ENCODE measurements at places on chromosomes 2 and 18.

- DNase-seq = no peak
These were observed 136.6 kb downstream of the SPAG16 start for GRCh38 chr2:213420828-213421385.

GRCh38 chr2:75592030-75592429, 31.3 kb upstream of the EVA1A start:
- no peak for DNase-seq

DNA sequence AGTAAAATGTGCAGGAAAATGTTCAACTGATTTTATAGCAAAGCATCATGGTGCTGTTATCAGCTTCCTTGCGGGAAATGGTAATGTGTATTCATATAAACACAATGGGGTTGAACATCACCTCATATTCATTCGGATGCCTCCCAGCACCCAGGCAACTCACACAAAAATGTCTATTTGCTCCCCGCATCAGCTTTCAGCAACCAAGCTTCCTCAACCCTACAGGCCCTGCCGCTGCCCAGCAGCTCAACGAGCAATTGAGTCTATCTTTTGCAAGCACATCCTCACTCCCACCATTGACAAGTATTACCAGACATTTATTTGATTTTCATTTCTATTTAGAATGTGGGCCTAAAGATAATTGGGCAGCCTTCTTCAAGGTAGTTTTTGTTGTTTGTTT, 2161.4 kb upstream of the PIK3C3 start:
- no peak for DNase-seq

- DNase-seq = no peak
These were observed 153.0 kb upstream of the ITGA4 start for GRCh38 chr2:181304011-181304844.

DNA sequence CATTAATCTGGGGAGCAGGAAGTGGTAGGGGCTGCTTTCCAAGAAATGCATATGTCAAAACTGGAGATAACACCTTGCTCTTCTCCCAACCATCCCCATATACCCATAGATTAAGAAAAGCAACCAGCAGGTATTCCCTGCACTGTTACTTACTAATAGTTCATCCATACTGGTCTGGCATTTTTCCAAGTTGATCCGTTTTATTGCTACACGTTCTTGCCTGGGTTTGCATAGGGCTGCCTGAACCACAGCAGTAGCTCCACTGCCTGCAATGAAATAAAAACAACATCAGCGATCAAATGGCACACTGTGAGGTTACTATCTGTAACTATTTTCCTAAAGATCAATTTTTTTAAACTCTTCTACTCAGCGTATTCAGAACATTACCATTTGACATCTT, 65.6 kb downstream of the STK39 start:
- no peak for DNase-seq

GRCh38 chr2:220034426-220035130, 407.1 kb downstream of the SLC4A3 start:
- DNase-seq = no peak

- no peak for DNase-seq
These were observed 62.3 kb upstream of the NYAP2 start for GRCh38 chr2:225337183-225337582.

GRCh38 chr2:12096051-12096787, 349.8 kb downstream of the LPIN1 start:
- no peak for DNase-seq

DNA sequence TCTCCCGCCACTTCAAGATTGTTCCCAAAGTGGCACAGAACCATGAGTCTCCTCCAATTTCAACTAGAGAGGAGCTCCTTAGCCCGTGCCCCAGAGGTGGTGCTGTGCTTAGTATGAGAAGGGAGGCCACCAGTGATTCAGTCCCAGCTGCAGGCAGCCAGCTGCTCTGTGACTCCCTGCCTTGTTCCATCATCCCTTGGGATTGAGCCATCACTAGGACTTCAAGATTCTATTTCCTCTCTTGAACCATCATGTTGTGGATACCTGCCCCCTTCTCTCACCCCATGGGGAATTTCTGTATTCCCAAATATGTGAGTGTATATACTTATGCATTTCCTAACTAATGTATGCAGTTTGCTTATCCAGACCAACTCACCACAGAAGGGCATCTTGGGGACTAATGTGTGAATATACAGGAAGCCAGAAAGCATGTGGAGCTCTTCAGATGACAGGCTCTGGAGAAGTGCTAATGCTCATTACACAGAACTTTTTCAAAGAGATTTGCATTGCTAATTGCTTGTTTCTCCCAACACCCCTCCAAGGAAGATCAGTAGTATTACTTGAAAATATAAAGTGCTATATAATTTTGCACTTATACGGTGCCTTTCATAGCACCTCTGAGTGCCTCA, 111.0 kb upstream of the MAP3K20 start:
- DNase-seq = no peak

- DNase-seq = no peak
These were observed 54.9 kb downstream of the MAPRE2 start for GRCh38 chr18:35095983-35096676.

DNA sequence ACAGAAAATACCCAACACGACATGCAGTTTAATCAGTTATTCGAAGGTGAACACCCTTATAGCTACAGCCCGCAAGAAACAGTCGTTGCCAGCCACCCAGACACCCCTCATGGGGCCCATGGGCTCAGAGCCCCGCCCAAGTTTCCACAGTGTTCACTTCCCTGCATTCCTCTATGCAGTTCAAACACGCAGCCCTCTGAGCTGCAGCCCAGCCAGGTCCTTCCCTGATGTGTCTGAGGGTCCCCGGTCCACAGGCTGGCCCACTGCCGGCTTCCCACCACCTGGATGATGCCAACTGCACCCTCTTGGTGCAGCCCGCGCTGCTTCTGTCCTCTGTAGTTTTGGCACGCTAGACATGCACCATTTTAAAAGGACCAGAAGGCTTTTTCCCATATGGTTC, 87.4 kb downstream of the ZNF516 start:
- DNase-seq = no peak

DNA sequence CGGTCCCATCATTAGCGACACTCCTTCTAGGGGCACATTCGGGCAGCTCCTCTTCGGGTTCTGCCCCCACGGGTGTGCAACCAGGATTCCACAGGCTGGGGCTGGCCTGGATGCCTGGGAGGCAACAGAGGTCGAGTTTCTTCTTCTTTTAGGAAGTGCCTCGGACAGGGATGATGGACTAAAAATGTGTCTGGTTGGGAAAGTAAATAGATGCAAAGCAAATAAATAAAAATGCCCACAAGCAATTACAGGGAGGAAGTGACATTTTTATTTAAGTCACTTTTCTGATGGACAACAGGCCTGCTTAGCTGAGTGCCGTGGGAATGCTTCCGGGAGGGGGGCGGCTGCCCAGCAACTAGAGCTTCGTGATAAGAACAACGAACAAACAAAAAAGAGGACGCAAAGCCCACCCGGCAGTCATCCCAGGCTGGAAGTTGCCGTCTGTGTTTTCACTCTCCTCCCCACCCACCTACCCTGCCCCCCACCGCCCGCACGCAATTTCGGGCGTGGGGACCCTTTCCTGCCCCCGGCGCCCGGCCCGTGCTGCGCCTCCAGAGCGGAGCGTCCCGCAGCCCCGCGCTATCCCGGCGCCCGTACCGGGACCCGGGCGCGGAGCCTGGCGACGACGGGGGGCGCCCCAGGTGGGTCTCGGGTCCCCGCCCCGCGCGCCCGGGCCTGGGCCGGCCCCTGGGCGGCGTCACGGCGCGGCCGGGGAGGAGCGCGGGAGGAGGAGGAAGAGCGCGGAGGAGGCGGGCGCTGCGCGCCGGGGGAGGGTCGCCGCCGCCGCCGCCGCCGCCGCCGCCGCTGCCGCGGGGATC, 412 bp upstream of the NCK2 start:
- no peak for DNase-seq

DNA sequence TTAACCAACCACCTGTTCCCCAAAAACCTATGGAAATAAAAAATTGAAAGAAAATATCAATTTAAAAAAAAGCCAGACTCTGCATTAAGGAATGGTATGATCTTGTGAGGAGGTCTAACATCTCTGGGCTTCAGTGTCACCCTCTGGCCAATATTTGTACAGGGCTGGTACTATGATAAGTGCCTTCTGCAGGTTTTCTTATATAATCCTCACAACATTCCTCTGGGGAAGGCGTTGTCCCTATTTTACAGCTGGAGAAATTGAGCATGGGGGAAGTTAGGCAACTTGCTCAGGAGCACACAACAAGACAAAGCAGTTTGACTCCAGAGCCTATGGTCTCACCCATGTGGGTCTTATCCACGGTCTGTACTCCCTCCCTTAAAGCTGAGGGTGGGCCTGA, 86.0 kb downstream of the ZBTB7C start:
- no peak for DNase-seq

- no peak for DNase-seq
These were observed 167.8 kb upstream of the VRK2 start for GRCh38 chr2:57878866-57879210.

- DNase-seq = no peak
These were observed 12.7 kb downstream of the ANKRD44 start for GRCh38 chr2:197297772-197298318.

- no peak for DNase-seq
These were observed 263.2 kb downstream of the CYP26B1 start for GRCh38 chr2:71884303-71885042.

DNA sequence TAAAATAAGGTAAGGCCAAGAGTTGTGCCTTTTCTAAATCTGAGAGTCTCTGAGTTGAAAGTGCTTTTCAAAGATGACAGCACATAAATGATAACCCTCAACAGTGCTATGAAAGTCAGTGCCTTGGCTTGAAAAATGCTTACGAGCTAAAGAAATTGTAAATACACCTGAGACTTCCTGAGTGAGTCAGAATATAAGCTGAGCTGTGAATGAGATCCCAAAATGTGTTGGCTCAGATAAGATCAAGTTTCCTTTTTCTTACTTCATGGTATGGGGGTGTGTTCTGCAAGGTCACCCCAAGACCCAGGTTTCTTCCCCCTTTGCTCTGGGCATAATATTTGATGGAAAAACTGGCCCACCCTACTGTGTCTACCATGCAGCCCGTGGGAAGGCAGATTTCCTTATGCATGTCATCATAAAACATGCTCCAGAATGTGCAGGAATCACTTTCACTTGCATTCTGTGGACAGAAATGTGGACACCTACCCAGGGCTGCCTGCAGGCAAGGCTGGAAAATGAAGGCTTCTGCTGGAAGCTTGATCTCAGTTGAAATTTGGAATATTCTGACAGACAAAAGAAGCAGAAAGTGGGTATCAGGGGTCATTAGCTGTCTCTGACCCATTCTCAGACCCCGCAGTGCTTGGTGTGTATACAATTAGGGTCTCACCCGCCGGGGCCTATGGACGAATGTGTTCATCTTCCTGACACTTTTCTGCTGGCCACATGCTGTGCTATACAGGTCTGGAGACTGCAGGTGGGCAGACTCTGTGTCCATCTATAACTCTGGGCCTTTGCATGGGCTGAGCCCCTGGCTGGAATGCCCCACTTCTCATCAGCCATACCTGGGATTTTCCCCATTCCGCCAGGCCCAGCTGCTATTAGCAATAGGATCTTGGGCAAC, 212.6 kb downstream of the SH3RF3 start:
- DNase-seq = no peak

All from hippocampal formation (tissue), 2 donors.